ENCODE measurements at places on chromosomes 7 and 10. TPM values are rescaled to one million over a fixed set of nuclear protein-coding genes. Genes with fewer than 3 reads are reported as not detected.

DNA sequence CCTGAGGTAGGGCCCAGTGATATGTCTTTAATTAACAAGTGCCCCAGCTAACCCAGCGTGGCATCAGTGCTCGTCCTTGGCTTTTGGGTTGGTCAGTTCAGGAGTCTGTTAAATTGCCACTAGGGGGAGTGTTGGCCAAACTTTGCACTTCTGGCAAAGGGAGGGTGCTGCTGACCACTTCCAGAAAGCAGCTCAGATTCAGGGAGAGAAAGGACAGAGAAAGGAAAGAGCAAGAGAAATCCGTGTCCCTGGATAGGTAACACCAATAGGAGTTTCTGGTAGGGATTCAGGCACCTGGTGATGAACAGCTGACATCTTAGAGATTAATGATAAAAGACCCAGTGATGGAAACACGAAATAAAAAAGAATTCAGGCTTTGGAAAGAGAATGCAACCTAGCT, 243.1 kb upstream of the AOAH start:
- no peak for DNase-seq

- DNase-seq = no peak
These were observed at the start of gene PRKCQ for GRCh38 chr10:6579904-6580278. TSS of gene PRKCQ (minus strand) at chr10:6580276. CDS start at chr10:6515135, 65,141 bp downstream.

Gene BTBD16
- total RNA-seq = not detected

GRCh38 chr10:122354383-122354782, 20.1 kb upstream of the PLEKHA1 start:
- no peak for DNase-seq

Gene NKX1-2
- total RNA-seq = not detected

- no peak for DNase-seq
These were observed 114.7 kb downstream of the MYO3A start for GRCh38 chr10:26048756-26049155.

DNA sequence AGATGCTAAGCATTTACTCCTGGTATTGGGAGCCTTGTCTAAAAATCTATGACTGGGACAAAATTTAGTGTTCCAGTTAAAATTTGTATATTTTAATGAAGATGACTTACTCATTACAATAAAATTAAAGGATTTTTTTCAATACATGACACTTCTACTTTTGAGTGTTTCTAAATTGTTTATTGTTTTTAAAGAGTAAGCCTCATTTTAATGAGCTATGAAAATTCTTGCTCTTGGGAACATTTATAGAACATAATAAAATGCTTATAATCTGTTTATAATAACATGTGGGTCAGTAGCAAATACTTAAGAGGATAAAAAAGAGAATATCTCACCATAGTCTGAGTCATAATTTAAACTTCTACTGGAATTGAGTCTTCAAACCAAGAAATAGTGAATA, 149.5 kb downstream of the PLCE1 start:
- no peak for DNase-seq

Gene GPRIN2
- total RNA-seq = not detected

Gene ITIH2
- not detected for total RNA-seq

- DNase-seq = no peak
These were observed 4.2 kb downstream of the PAX2 start for GRCh38 chr10:100749309-100750217.

GRCh38 chr10:124672181-124672638, 72.0 kb downstream of the FAM53B start:
- no peak for DNase-seq

DNA sequence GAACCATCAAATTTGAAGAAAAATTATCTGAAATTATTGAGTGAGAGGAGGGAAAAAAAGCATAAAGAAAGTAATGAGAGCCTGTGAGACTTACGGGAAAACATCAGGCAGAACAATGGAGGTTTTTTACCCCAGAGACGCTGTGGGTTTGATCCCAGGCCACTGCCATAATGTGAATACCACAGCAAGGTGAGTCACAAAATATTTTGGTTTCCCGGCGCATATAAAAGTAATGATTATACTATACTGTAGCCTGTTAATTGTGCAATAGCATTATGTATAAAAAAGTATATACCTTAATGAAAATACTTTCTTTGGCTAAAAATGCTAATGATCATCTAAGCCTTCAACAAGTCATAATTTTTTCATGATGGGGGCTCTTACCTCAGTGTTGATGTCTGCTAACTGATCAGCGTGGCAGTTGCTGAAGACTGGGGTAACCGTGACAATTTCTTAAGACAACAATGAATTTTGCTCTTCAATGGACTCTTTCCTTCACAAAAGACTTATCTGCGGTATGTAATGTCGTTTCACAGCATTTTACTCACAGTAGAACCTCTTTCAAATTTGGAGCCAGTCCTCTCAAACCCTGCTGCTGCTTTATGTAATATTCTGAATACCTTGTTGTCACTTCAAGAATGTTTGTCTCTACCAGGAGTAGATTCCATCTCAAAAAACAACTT, 97.0 kb upstream of the FAM20C start:
- no peak for DNase-seq

GRCh38 chr10:29273478-29273877, 15.4 kb upstream of the LYZL1 start:
- DNase-seq = no peak

DNA sequence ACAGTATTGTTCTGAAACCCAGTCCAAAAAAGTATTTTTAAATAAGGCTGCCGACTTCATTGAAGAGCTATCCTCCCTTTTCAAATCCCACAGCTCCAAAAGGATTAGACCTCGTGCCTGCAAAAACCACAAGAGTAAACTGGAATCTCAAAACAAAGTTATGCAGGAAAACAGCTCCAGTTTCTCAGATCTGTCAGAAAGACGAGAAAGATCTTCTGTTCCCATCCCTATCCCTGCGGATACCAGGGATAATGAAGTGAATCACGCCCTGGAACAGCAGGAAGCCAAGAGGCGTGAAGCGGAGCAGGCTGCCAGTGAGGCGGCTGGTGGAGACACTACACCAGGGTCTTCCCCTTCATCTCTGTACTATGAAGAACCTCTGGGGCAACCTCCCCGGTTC, 12.6 kb downstream of the MYPN start:
- no peak for DNase-seq

DNA sequence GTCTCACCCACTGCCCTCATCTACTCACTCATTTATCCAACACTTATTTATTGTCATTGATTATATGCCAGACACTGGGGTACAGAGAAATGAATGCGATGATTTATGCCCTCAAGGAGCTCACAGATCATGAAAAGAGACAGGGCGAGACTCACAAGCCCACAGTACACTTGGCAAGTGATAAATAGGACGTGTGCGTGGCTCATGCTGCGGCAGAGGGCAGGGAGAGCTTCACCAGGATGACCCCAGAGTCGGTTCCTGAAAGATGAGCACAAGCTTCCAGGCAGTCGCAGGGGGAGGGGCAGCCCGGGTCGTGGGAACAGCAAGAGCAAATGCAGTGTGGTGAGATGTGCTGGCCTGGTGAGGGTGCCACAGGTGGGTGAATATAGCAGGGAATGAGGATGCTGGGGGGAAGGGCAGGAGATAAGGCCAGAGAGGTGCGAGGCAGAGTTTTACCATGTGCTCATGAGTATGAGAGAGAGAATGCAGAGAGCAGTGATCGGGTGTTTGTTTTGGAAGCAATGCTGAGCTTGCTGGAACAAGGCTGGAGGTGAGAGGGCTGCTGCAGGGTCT, 70.9 kb downstream of the ATXN7L1 start:
- no peak for DNase-seq

GRCh38 chr7:53315981-53316380, 280.5 kb downstream of the POM121L12 start:
- no peak for DNase-seq

DNA sequence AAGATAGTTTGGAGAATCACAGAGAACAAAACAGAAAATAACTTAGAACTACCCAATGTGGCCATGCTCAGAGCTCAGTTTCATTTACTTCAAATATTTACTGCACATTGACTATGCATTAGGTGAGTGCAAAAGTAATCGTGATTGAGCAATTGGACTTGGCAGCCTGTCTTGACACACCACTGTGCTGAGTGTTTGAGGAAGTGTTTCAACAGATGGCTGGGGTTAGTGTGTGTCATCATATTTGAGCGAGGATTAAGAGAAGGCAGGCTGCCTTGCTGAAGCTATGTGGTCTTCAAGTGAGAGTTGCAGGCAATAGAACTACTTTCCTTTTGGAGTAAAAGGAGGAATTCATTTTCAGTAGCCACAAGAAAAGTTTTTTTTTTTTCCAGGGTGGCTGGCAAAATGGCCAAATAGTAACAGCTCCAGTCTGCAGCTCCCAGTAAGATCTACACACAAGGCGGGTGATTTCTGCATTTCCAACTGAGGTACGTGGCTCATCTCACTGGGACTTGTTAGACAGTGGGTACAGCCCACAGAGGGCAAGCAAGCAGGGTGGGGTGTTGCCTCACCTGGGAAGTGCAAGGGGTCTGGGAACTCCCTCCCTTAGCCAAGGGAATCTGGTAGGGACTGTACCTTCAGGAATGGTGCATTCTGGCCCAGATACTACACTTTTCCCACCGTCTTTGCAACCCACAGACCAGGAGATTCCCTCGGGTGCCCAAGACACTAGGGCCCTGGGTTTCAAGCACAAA, 37.6 kb downstream of the AKR1C4 start:
- no peak for DNase-seq

- no peak for DNase-seq
These were observed 128.3 kb downstream of the CUBN start for GRCh38 chr10:17001297-17001744.

- no peak for DNase-seq
These were observed 50.1 kb downstream of the NSUN6 start for GRCh38 chr10:18601321-18601720.

All from natural killer cell (primary cell).